ENCODE measurements at places on chromosomes 4 and X.

- no peak for DNase-seq
These were observed 402.1 kb downstream of the PDGFC start for GRCh38 chr4:156569535-156569934.

- DNase-seq = no peak
These were observed 64.6 kb upstream of the SH3RF1 start for GRCh38 chr4:169335331-169335730.

DNA sequence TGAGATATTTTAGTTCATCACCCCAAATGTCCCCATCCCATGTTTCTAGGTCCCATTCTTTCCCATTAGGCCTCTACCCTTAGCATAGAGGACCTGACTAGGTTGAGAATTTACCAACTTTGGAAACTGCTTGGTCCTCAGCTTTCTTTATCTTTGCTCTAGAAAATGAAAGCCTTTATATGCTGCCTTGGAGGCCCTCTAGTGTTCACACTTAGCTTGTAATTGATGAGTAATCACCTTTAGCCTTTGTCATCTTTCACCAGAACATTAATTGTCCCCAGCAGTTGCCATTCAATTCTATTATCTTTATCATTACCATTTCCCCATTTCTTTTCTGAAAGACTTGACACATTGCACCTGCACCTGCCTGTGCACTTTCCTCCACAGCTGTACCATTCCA is 589.2 kb upstream of the NR3C2 start:
- DNase-seq = no peak

GRCh38 chr4:87030755-87031441 is 96.1 kb downstream of the AFF1 start:
- DNase-seq = no peak

- DNase-seq = no peak
These were observed 76.3 kb upstream of the IL15 start for GRCh38 chr4:141560056-141560455.

GRCh38 chrX:30590368-30590767 is 12.8 kb upstream of the TASL start:
- DNase-seq = no peak

- DNase-seq = no peak
These were observed 79.4 kb downstream of the PJA1 start for GRCh38 chrX:69085826-69086225.

DNA sequence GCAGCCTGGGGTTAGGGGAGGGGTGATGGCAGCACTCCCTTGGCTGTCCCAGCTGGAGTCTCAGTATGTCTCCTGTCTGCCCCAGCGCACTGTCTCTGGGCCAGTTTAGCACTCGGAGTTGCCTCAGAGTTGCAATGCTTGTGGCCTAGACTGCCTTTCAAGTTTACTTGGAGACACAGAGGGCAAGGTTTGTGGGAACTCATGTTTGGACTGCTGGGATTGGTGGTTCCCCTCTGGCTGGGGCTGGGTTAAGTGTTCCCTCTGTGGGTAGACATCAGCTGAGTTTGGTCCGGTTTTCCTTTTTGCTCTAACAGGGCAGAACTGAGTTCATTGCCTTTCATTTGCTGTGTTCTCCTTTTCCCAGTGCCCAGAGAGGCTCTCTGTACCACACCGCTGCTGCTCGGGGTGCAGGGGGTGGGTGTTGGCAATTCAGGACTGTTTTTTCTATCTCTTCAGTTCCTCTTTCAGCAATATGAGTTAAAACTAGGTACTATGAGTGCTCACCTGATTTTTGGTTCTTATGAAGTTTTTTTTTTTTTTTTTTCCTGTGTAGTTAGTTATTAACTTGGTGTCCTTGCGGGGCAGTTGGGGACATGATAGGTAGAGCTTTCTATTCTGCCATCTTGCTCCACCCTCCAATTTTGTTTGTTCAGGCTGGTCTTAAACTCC is 17.2 kb downstream of the RAB33B start:
- DNase-seq = no peak

DNA sequence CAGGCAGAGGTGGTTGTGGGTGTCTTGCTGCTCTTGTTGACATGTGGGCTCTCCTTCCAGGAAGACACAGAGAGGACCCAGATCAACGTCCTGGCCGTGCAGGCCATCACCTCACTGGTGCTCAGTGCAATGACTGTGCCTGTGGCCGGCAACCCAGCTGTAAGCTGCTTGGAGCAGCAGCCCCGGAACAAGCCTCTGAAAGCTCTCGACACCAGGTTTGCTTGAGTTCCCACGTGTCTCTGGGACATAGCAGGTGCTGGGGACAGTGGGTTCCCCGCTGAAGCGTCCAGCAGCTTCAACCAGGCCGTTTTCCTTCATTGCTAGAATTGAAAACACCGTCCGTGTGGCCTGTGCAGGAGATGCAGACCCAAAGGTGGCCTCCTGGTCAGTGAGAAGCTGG is 25.6 kb upstream of the MSANTD1 start:
- no peak for DNase-seq

GRCh38 chrX:44178274-44179053 is 165.0 kb downstream of the EFHC2 start:
- no peak for DNase-seq

DNA sequence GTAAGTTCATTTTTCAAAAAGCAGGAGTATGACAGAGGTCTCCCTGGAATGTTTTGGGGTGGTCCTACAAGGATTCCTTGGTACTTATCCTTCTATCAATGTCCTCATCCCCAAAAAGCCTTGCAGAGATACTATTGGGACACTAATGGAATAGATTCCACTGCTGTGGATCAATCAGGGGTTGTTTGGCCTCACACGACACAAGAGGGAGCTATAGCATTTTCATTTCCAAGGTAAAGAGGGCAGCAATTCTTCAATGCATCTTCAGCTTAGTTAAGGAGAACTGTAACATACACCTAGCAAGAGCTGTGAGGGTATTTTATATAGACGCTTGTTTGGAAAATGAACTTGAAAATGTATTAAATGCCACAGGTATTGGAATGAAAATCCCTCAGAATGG is 50.9 kb downstream of the USP26 start:
- peak; percentile 24 for DNase-seq

DNA sequence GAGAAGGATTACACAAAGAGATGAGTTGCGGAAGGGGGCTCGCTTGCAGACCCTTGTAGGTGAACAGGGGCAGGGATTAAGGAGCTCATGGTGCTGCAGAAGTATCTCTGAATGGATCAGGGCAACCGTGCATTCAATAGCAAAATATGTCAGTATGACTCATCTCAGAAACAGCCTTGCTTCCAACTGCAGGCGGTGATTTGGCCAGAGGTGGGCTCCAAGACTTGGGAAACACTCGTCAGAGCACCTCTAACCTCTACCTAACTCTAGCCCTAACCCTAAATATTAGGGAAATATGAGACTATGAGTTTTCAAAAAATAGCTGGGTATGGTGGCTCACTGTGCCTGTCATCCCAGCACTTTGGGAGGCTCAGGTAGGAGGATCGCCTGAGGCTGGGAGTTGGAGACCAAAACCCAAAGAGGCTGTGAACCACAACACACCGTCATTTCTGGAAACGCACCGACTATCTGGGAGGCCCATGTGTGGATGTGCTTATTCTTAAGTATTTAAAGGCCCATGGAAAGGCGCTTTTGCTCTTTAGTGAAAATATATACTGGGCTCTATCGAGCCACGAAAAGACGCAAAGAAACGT is 102.6 kb downstream of the DHRSX start:
- no peak for DNase-seq

GRCh38 chr4:23737571-23737970 is 152.3 kb downstream of the PPARGC1A start:
- DNase-seq = no peak

DNA sequence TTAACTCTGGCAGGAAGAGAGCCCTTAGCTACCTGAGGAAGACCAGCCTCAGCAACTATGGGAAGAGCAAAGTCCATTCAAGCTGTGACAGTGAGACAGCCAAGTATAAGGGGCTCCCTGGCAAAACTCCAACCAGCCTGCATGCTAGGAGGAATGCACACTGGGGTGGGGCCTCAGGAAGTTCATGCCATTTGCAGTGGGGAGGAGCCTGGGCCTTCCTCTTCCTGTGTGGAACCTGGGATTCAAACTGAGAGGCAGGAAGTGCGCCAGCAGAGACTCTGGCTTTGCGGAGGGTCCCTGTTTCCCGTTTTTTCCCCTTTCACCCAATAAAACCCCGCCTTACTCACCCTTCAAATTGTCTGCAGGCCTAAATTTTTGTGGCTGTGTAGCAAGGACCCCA is 33.0 kb downstream of the TFDP3 start:
- no peak for DNase-seq

GRCh38 chr4:42655921-42656678 is 805 bp downstream of the ATP8A1 start:
- DNase-seq = no peak

- no peak for DNase-seq
These were observed 596.4 kb downstream of the PCDH18 start for GRCh38 chr4:136935871-136936270.

- no peak for DNase-seq
These were observed 37.4 kb upstream of the PACRGL start for GRCh38 chr4:20662851-20663250.

- no peak for DNase-seq
These were observed 82.5 kb downstream of the EVC start for GRCh38 chr4:5793514-5793913.

- no peak for DNase-seq
These were observed 32.6 kb upstream of the PDE5A start for GRCh38 chr4:119661231-119661630.

DNA sequence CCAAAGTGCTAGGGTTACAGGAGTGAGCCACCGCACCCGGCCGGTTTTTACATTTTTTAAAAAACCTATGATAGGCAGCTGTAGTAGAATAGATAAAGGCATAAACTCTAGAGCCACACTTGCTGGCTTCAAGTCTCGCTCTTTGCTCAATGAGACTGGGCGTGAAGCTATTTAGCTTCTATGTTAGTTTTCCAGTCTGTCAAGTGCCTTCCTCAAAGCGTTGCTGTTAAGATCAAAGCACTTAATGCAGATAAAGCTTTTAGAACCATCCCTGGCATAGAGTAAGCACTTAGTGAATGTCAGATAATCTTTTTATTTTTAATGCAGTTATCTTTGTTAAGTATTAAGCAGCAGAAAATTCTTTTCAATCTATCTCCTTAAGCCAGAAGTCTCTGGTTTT is 42.0 kb upstream of the BMPR1B start:
- no peak for DNase-seq

GRCh38 chrX:147875866-147876596 is 35.7 kb upstream of the FMR1 start:
- DNase-seq = no peak
